ENCODE measurements at places on chromosomes 7 and 10. TPM values are rescaled to one million over a fixed set of nuclear protein-coding genes. Genes with fewer than 3 reads are reported as not detected.

Gene CNTNAP2
- 0.09 TPM for total RNA-seq

Gene RTKN2
- total RNA-seq, result 1.00 TPM

Gene SUN3
- not detected for total RNA-seq

Gene SMKR1
- 0.09 TPM for total RNA-seq

Gene ZNF365
- 2.8 TPM for total RNA-seq

All from smooth muscle cell of bladder (primary cell).